IPS DF 6.9 (cell line): ENCODE measurements at places on chromosomes 5 and 9.

DNA sequence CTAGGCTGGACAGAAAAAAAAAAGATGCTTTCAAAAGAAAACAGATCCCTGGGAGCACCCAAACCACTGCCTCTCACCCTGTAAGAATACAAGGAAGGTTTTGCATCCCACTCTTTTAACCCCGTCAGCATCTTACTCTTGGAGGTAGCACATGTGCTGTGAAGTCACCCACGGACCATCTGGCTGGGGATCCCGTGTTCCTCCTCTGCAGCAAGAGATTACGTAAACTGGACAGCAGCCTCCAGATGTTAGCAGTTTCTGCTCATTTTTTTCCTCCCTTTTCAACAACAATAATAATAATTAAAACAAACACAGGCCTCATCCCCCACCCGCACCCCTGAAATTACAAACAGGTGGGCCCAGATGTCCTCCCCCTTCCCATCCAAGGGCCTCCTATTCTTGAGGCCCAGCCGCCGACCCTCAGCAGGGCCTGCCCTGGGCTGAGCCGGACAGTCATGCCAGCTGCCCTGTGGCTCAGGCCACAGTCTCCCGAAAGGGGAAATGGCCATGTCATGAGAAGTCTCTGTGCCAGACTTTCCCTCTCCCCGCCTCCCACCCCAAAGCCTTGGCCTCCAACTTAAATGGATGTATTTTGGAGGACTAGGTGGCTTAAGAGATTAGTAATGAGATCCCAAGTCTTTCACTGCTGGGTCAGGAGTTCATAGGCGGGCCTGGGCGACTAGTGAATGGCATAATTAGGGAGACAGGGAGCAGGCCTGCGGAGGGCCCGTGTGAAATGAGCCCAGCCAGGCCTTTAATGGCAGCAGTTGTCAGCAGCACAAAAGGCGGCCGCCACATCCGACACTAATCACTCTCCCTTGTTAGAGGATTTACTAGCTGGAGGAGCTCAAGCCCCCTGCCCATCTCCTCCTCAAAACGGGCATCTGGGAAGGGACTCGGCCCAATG, 165.1 kb downstream of the PAPPA start:
- no peaks in the 10 kb centered on the region for H3K27me3 ChIP-seq
- H3K4me3 ChIP-seq = no peak overlapping the region
- H3K36me3 ChIP-seq = no peaks in the 10 kb centered on the region

- no peaks in the 10 kb centered on the region for H3K27me3 ChIP-seq
- no peaks in the 10 kb centered on the region for H3K4me1 ChIP-seq
- no peak for DNase-seq
- H3K4me3 ChIP-seq = no peak overlapping the region
- no peak overlapping the region for H3K27ac ChIP-seq
Measured at GRCh38 chr9:85439791-85440190, 302.0 kb downstream of the AGTPBP1 start.

DNA sequence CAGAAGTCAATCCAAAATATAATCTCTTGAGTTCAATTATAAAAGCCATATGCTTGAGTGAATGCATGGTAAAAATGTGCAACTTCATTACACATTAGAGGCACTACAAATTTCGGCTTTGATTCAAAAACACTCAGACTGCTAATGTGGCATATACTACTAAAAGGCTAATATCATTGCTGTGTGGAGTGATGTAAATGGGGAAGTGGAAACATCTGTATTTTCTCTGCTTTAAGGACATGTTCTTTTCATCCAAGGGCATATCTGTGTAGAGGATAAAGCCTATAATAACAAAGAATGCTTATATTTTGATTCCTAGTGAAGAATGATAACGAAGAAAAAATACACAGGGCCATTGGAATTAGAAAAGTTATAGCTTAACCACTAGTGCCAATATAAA, 643.9 kb upstream of the ZNF608 start:
- H3K36me3 ChIP-seq = no peaks in the 10 kb centered on the region
- no peak for DNase-seq
- no peak overlapping the region for H3K27ac ChIP-seq
- H3K27me3 ChIP-seq = no peaks in the 10 kb centered on the region
- no peaks in the 10 kb centered on the region for H3K4me1 ChIP-seq

DNA sequence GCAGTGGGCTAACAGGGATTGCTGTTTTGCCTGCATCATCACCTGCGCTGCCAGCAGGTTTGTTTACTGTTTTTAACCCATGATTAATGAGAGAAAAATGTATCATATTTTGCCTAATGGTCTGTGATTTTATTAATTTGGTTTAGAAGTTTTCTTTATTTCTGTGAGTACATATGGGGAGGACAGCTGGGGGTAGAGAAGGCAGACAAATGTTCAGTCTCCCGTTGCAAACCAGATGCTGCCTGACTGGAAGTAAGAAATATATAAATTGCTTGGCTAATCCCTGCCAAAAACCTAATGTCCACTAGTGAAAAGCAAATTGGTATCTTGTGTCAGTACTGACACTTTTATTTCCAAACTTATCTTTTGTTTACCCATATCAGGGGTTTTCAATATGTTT, 1766.1 kb upstream of the C9orf72 start:
- H3K4me3 ChIP-seq = no peak overlapping the region
- no peak for DNase-seq
- no peaks in the 10 kb centered on the region for H3K4me1 ChIP-seq
- no peaks in the 10 kb centered on the region for H3K36me3 ChIP-seq
- no peaks in the 10 kb centered on the region for H3K27me3 ChIP-seq
- H3K27ac ChIP-seq = no peak overlapping the region

GRCh38 chr5:132853790-132854189, 12.5 kb downstream of the GDF9 start:
- H3K27me3 ChIP-seq = no peaks in the 10 kb centered on the region
- no peak overlapping the region for H3K4me3 ChIP-seq
- no peaks in the 10 kb centered on the region for H3K36me3 ChIP-seq
- no peak overlapping the region for H3K27ac ChIP-seq
